ENCODE measurements at places on chromosomes 3 and 15.

GRCh38 chr15:33612721-33613304 is 302.0 kb downstream of the RYR3 start:
- DNase-seq: no peak

DNA sequence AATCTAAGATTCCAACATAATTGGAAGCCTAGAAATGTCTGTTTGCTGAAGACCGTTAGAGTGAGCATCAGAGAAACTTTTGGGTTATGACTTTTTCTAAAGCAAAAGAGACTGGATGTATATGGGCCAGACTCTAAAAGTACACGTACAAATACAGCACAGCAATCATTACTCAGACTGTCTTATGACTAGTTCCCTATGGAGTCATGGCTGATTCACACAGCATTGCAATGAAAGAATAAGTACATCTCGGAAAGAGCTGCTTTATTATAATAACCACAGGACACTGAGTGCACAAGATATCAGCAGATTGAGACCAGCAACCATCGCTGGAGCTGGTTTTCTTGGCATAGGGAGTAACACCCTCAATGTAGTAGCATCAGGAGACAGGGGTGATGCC is 618.6 kb downstream of the NLGN1 start:
- DNase-seq: no peak

DNA sequence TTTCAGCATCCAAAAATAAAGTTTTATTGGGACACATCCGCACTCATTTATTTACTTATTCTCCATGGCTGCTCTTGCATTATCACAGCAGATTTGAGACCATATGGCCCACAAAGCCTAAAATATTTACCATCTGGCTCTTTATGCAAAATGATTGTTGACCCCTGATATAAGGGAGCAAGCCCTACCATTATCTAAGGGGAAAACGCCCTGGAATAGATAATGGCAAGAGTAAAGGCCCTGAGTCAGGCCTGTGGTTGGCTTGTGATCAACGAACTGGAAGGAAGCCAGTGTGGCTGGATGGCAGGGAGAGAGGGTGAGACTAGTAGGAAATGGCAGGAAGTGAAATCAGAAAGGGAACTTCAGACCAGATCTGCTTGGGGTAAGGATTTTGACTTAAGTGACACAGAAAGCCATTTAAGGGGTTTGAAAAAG is 24.6 kb upstream of the DMXL2 start:
- no peak for DNase-seq

- no peak for DNase-seq
Observed at GRCh38 chr15:69801144-69801543, 296.6 kb downstream of the TLE3 start.
